Brain pericyte (primary cell): ENCODE measurements at places on chromosomes 3 and 15.

- DNase-seq: no peak
These were observed 22.0 kb downstream of the COL6A6 start for GRCh38 chr3:130539005-130539404.

GRCh38 chr3:177705976-177706823, 508.9 kb upstream of the TBL1XR1 start:
- DNase-seq: peak; percentile 60

DNA sequence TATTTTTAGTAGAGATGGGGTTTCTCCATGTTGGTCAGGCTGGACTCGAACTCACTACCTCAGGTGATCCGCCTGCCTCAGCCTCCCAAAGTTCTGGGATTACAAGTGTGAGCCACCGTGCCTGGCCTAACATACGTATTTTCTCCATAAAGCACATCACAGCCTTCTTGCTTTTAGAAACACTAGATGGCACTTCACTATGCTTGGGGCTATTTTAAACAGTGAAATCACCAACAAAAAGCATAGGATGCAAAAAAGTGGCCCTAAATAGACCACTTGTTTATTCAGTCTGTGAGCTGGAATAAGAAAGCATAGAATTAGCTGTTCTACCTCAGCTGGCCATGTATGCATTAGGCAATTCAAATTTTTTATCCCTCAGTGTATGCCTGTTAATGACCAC, 46.0 kb downstream of the PRICKLE2 start:
- no peak for DNase-seq

DNA sequence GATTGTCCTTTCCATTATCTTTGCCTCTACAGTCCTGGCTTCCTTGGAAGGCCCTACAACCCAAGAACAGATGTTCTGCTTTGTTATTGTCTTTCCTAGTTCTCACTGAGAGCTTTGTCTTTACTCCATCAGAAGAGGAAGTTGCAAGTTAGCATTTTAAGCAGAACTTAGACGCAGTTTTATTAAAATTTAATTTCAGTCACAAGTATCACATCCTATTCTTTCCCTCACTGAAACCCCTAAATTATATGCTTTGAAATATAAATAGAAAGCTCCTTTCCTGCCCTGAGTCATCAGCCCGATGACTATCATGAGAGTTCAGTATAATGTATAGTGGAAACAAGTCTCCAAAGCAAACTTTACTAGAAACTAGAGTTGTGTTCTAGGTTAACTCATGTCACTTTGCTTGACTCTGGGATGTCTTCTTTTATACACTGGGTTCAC, 291.2 kb upstream of the RBMS3 start:
- DNase-seq: no peak

DNA sequence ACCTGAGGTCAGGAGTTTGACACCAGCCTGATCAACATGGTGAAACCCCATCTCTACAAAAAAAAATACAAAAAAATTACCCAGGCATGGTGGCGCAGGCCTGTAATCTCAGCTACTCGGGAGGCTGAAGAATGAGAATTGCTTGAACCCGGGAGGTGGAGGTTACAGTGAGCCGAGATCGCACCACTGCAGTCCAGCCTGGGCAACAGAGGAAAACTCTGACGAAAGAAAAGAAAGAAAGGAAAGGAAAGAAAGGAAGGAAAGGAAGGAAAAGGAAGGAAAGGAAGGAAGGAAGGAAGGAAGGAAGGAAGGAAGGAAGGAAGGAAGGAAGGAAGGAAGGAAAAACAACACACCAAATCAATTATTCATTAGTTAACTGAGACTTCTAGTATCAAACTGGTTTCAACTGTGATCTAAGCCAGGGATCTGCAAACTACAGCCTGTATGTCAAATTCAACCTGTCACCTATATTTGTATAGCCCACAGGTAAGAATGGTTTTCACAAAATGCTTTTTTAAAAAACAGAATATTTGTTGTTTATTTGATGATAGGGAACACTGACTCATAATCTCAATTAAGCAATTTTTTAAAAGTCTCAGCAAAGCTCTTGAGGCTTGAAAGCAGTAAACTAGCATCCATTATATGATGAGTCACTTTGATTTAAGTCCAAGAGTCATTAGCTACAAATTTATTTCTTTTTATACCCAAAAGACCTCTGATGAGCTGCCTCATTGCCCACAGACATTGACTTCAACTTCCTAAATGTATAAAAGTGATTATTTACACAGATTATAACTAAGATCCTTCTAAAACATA, 127.6 kb downstream of the TBL1XR1 start:
- no peak for DNase-seq

DNA sequence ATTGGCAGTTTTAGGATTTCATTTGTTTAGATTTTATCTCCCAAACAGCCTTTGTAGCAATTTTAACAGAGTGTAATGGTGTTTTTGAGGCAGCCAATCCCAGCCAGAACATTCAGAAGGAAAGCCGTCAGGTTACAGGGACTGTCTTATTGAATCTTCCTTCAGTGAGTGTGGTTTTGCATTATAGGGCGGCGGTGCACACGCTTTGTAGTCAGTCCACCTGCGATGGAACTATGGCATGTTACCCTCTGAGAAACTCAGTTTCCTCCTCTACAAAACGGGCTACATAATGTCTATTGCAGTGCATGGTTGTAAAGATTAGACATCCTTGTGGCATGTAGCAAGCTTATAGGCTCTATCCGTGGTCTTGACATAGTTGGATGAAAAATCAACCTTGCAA, 1.0 kb downstream of the LRRC28 start:
- DNase-seq: no peak

DNA sequence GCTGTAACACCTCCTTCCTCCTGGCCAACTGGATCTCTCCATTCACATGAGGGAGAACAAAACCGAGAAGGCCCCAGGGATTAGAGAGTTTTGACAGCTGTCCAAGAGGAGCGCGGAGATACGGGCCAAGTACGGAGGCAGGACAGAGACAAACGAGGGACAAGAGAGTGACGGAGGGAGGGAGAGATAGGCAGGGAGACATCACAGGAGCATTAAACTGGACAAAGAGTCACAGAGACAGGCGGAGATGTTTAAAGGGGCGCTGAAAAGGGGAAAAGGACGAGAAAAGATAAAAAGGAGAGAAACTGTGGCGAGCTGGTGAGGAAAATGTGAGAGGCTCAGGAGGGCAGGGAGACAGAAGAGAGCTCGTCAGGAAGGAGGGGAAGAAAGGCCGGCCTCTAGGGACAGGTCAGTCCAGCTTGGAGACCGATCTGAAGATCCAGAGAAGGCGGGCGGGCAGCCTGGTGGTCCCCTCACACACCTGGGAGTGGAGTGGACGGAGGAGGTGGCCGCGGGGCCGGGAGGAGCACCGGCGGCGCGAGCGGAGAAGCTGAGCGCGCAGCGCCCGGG, 40.5 kb upstream of the ROPN1 start:
- no peak for DNase-seq

DNA sequence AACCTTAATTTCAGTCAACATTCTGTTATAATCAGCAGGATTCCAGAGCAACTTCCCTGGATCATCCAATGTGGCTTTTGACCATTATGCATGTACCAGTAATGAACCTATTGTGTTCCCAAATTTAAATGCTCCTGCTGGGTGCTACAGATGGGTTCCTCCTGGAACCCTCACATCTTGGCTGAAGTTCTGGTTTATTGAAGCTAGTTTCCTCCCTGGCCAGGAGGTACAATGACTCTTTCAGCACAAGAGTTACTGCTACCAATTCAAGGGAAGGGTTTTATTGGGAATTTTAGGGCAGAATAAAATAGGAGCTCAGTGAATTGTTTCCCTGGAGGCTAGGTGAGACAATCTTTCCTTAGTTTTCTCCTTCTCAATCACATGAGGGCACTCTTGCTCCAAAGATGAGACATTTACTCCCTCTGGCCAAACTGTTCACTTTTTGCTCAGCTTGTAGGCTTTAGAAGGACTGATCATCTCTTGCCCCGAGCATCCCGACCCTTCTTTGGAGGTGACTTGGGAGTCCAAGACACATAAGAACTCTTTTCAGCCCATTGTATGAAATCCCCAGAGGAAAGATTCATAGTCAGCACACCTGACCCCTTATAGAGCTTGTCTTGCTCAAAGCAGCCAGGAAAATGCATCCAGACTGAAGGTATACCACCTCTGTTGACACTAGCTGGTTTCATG, 8.8 kb upstream of the NPHP3 start:
- DNase-seq: no peak

DNA sequence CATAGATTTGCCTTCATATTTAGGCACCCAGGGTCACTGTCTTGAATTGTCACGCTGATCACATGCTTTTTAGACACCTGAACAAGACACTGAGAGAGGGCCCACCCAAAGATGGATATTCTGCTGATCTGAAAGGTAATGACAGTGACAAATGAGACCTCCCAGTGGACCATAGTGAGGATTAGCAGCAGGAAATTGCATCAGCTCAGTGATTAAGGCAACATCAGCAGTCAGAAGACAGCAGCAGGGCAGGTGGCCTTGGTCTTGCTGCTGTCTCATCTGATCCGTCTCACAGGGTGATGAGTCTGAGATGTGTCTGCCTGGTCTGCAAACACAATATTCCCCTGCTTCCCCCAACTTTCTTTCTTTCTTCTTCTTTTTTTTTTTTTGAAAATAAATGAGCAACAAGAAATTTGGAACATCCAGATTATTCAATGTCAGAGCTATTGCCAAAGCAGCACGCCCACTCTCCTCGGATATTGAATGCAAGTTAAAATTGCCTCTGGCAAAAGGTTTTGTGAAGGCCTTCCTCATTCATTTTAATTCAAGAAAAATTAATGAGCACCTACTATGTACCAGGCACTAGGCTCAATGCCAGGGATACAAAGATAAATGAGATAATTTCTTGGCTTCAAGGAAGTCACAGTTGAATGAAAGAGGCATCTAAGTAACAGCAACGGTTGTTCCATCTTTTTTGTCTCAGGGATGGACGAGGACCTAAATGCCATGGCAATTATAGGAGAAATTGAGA, 14.1 kb downstream of the OTOL1 start:
- no peak for DNase-seq

- no peak for DNase-seq
These were observed 190.7 kb downstream of the ZIC4 start for GRCh38 chr3:147215660-147216059.

DNA sequence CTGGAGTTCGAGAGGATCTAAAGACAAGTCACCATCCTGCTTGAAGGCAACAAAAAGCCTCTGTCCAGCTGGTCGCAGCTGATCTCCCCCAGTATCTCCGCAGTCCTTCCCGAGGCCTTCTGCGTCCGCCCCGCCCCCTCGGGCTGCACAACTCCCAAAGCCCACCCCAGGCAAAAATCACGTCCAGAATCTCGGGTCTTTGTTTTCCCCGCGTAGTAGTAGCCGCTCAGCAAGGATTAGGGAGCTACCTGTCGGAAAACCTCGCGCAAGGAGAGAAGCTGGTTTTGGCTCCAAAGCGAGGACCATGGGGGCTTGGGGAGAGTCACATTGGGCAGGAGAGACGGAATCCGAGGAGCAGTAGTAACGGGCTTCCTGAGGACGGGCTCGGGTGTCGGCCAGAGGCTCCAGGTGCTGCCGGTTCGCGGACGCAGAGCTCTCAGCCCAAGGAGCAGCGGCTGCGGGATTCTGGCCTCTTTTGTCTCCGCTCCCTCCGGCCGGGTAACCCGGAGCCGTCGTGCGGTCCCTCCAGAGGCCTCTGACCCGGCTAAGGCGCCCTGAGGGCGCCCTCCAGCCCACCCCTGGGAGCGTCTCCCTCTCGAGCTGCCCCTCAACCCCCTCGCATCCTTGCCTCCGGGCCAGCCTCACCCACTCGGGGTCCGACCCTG, 401 bp downstream of the ZSCAN29 start:
- DNase-seq: no peak

DNA sequence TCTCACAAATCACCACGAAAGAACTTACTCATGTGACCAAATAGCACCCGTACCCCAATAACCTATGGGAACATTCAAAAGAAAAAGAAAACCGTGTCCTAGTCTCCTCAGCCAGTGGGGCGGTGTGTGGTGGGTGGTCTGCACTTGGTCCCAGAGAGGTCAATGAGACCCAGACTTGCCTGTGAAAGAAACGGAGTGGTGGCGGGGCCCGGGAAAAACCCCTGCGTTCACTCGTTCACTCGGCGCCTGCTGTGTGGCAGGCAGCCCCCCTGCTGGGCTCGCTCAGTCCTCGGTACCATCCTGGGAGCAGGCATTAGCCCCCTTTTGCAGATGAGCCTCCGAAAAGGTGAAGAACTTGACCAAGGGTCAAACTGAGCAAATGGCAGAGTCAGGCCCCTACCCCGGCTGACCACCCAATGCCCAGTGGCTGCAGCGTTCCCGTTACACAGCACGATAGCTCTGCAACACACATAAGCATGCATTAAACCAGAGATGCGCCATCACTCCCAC, 36.0 kb downstream of the ZDHHC19 start:
- DNase-seq: no peak
